ENCODE measurements at places on chromosomes 3 and 15. TPM values are rescaled to one million over a fixed set of nuclear protein-coding genes. Genes with fewer than 3 reads are reported as not detected.
A peak's percentile ranks its signal among the peaks of the same experiment; 100 is the strongest.

DNA sequence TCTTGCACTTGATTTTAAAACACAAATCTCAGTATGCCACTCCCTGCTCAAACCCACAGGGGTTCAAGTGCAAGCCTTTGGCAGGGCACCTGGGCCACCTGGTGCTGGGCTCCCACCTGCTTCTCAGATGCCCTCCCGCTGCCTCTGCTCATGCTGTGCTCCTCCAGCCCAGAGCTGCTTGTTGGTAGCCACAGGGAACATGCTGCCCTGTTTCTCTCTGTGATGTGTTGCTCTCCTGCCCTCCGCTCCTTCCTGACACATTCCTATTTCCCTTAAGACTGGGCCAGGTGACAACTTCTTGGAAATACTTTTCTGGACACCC is 27.1 kb upstream of the KY start:
- DNase-seq, result no peak
- peak overlapping the region; percentile 65 for H3K27ac ChIP-seq
- no peaks in the 10 kb centered on the region for H3K27me3 ChIP-seq
- H3K4me3 ChIP-seq, result no peak overlapping the region
- H3K36me3 ChIP-seq, result no peaks in the 10 kb centered on the region
- peaks cover 14% of the 10 kb centered on the region for H3K4me1 ChIP-seq

- H3K4me1 ChIP-seq, result no peaks in the 10 kb centered on the region
- H3K27ac ChIP-seq, result no peak overlapping the region
- H3K4me3 ChIP-seq, result no peak overlapping the region
- DNase-seq, result peak; percentile 15
- H3K36me3 ChIP-seq, result no peaks in the 10 kb centered on the region
- H3K27me3 ChIP-seq, result no peaks in the 10 kb centered on the region
Measured at GRCh38 chr3:38829404-38829803, 13.4 kb upstream of the SCN10A start.

GRCh38 chr3:36405190-36405589 is 24.9 kb downstream of the STAC start:
- no peak for DNase-seq
- no peaks in the 10 kb centered on the region for H3K4me1 ChIP-seq
- no peak overlapping the region for H3K27ac ChIP-seq
- H3K27me3 ChIP-seq, result no peaks in the 10 kb centered on the region
- H3K4me3 ChIP-seq, result no peak overlapping the region
- no peaks in the 10 kb centered on the region for H3K36me3 ChIP-seq

DNA sequence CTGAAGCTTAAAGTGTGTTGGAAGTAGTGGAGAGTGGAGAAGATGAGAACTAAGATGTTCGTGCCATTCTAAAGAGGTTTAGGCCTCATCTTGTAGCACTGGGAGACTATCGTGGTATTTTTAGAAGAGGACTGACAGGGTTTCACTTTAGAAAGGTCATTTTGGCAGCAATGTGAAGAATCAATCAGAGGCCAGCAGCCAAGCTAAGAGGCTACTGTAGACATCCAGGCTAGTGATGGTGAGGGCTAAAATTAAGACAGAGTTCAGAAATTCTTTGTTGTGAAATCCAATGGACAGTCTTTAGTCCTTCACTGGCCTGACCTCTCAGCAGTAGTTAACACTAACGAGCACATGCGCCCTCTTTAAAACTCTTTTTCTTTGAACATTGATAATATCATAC is 288.2 kb downstream of the TBL1XR1 start:
- no peak overlapping the region for H3K4me3 ChIP-seq
- H3K4me1 ChIP-seq, result peaks cover 6% of the 10 kb centered on the region
- no peaks in the 10 kb centered on the region for H3K36me3 ChIP-seq
- H3K27ac ChIP-seq, result no peak overlapping the region

- DNase-seq, result no peak
- H3K4me1 ChIP-seq, result no peaks in the 10 kb centered on the region
- H3K27ac ChIP-seq, result no peak overlapping the region
- H3K36me3 ChIP-seq, result no peaks in the 10 kb centered on the region
- H3K4me3 ChIP-seq, result no peak overlapping the region
- H3K27me3 ChIP-seq, result no peaks in the 10 kb centered on the region
Measured at GRCh38 chr15:59696332-59696731, 7.2 kb upstream of the BNIP2 start.

DNA sequence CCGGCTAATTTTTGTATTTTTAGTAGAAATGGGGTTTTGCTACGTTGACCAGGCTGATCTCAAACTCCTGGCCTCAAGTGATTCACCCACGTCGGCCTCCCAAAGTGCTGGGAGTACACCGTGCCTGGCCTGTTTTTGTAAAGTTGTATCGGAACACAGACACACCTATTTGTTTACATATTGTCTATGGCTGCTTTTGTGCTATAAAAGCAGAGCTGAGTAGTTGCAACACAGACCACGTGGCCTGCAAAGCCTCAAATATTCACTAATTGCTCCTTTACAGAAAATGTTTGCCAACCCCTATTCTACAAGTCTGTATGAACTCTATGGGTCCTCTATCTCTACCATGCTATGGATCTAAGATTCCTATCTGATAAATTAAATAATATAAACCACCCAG is 175.5 kb downstream of the CADPS start:
- H3K27me3 ChIP-seq, result no peaks in the 10 kb centered on the region
- no peak overlapping the region for H3K27ac ChIP-seq
- DNase-seq, result no peak
- no peaks in the 10 kb centered on the region for H3K36me3 ChIP-seq

GRCh38 chr3:121473001-121473400 is 72.8 kb downstream of the POLQ start:
- H3K27ac ChIP-seq, result no peak overlapping the region
- no peak overlapping the region for H3K4me3 ChIP-seq
- no peak for DNase-seq
- H3K4me1 ChIP-seq, result no peaks in the 10 kb centered on the region
- no peaks in the 10 kb centered on the region for H3K27me3 ChIP-seq

DNA sequence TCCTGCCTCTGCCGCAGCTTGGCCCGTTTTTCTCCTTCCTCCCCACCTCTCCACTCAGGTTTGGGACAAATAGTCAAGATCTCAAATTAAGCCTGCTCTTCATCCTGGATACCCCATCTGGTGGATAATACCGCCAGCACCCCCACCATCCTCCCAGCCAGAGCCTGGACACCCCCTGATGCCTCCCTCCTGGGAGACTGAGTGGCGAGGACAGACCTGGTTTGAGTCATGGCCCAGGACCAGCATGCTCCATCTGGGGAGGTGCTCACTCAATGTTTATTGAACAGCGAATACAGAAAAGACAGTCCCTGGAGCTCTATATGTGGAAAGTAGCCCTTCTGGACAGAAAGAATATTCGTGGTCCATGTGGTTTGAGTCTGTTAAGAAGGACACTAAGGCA is 23.3 kb downstream of the CTSH start:
- no peak overlapping the region for H3K27ac ChIP-seq
- H3K4me1 ChIP-seq, result no peaks in the 10 kb centered on the region
- peaks cover 46% of the 10 kb centered on the region for H3K36me3 ChIP-seq
- DNase-seq, result no peak
- no peaks in the 10 kb centered on the region for H3K27me3 ChIP-seq

GPR15 gene
- not detected for total RNA-seq

POPDC2 gene
- 738 TPM for total RNA-seq

CPLX3 gene
- 1.3 TPM for total RNA-seq

PEX5L gene
- 0.94 TPM for total RNA-seq

ST6GAL1 gene
- 55.9 TPM for total RNA-seq

WDR72 gene
- total RNA-seq, result not detected

CCDC54 gene
- total RNA-seq, result not detected

PLA1A gene
- 19.3 TPM for total RNA-seq

ANO10 gene
- 14.8 TPM for total RNA-seq

Data from heart right ventricle (tissue), 16 donors.